Activated T-helper 2 cell treated with anti-CD3 and anti-CD28 coated beads, Interferon-gamma antibody, Interleukin-2, Interleukin-4, amounts not matched to agents 10 μg/mL and 5 μg/mL and 100 μg/mL, durations not matched to agents 14 hours and 24 hours and 36 hours (primary cell): ENCODE measurements at places on chromosomes 16 and 17. TPM values are rescaled to one million over a fixed set of nuclear protein-coding genes. Genes with fewer than 3 reads are reported as not detected.

DNA sequence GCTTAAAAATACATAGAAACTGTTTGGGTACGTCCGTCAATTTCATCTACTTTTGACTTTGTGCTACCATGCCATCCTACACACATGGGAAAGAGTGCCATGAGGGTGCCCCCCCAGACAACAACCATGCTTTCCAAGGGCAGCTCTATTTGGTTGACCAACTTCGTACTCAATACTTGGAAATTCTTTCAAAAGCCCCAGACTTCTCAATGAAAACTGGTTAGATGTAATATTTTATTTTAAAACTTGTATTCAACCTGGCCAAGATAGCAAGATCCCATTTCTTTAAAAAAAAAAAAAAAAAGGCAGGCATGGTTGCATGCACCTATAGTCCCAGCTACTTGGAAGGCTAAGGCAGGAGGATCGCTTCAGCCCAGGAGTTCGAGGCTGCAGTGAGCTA, 98.4 kb downstream of the PARN start:
- H3K36me3 ChIP-seq = peaks cover 5% of the 10 kb centered on the region
- H3K27me3 ChIP-seq = no peaks in the 10 kb centered on the region
- no peak for DNase-seq
- no peak overlapping the region for H3K4me3 ChIP-seq
- H3K4me1 ChIP-seq = peaks cover 3% of the 10 kb centered on the region

DNA sequence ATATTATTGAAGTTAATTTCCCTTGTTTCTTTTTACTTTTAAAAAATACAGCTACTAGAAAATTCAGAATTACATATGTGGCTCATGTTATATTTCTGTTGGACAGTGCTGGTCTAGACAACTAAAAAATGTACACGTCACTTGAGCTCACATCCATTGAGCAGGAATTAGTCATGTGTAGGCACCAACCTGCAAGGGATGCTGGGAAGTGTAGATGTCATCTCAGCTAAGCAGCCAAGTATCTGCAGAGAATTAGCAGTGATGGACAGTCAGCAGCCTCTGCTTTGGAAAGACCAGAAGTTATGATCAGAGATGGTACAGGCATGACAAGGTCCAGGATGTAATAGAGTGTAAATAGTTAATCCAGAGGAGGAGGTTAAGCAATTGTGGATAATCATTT, 87.1 kb upstream of the HS3ST2 start:
- no peaks in the 10 kb centered on the region for H3K36me3 ChIP-seq
- H3K27me3 ChIP-seq = no peaks in the 10 kb centered on the region
- no peak overlapping the region for H3K27ac ChIP-seq

GRCh38 chr17:50934672-50935220, 68.6 kb upstream of the TOB1 start:
- no peak for DNase-seq
- no peak overlapping the region for H3K27ac ChIP-seq

- peaks cover 4% of the 10 kb centered on the region for H3K27me3 ChIP-seq
- no peak overlapping the region for H3K27ac ChIP-seq
- no peak for DNase-seq
- no peak overlapping the region for H3K4me3 ChIP-seq
Measured at GRCh38 chr17:21318439-21318838, 33.9 kb downstream of the MAP2K3 start.

- no peak overlapping the region for H3K4me3 ChIP-seq
- H3K36me3 ChIP-seq = peaks cover 36% of the 10 kb centered on the region
- no peaks in the 10 kb centered on the region for H3K27me3 ChIP-seq
- H3K27ac ChIP-seq = no peak overlapping the region
- no peak for DNase-seq
- H3K4me1 ChIP-seq = no peaks in the 10 kb centered on the region
Measured at GRCh38 chr17:62588109-62588508, 39.4 kb upstream of the MRC2 start.

GRCh38 chr17:20174588-20175265, 165.6 kb downstream of the SPECC1 start:
- no peak for DNase-seq
- no peak overlapping the region for H3K27ac ChIP-seq
- no peak overlapping the region for H3K4me3 ChIP-seq
- H3K27me3 ChIP-seq = peaks cover 12% of the 10 kb centered on the region

TBC1D3C gene
- not detected in 2 replicates for total RNA-seq

- H3K4me1 ChIP-seq = peaks cover 5% of the 10 kb centered on the region
- peaks cover 6% of the 10 kb centered on the region for H3K27me3 ChIP-seq
- H3K27ac ChIP-seq = no peak overlapping the region
Measured at GRCh38 chr17:6109536-6109935, 39.4 kb downstream of the WSCD1 start.

GRCh38 chr17:48908853-48909394, 717 bp downstream of the UBE2Z start:
- no peaks in the 10 kb centered on the region for H3K27me3 ChIP-seq
- H3K4me1 ChIP-seq = peaks cover 43% of the 10 kb centered on the region
- H3K36me3 ChIP-seq = peaks cover 49% of the 10 kb centered on the region
- H3K27ac ChIP-seq = peak overlapping the region; percentile 79
- peak; percentile 77 for DNase-seq

CD300LB gene
- total RNA-seq = not detected in 2 replicates

RAB11FIP4 gene
- 20.8 and 26.2 TPM in 2 replicates for total RNA-seq

CCL1 gene
- 88.1 and 98.4 TPM in 2 replicates for total RNA-seq

- no peak for DNase-seq
- H3K4me3 ChIP-seq = no peak overlapping the region
- H3K27me3 ChIP-seq = peaks cover 18% of the 10 kb centered on the region
- no peaks in the 10 kb centered on the region for H3K4me1 ChIP-seq
- no peak overlapping the region for H3K27ac ChIP-seq
Measured at GRCh38 chr17:77523540-77523939, 382.8 kb downstream of the SEC14L1 start.

DNA sequence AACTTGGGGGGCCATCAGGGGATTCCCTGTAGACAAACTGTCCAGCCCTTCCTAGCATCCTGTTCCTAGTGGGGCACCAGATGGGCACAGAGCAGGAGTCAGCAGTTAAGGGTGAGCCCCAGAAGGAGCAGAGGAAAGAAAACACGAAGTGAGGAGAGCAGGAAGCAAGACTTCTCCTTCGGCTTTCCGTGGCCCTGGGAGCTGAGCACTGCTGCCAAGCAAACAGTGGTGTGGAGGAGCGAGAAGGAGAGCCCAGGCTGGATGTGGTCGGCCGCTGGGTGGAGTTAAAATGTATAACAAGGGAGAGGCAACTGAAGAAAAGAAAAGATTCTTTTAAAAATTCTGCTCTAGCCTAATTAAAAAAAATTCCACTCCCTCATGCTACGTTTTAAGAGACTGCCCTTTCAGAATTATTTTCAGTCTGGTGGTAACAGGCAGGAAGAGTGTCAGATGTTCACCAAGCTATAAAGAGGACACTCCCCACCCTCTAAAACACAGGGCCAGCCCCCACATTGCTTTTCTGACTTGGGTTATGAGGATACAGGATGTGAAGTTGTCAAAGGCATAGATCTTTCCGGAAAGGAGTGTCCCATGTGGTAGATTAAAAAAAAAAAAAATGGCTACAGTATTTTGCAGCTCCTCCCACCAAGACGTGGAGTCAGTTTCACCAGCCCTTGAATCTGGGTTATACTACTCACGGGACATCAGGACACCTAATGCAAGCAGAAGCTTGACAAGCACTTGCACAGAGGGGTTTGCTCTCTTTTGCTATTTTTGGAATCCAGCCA, 74.9 kb upstream of the ZFHX3 start:
- H3K4me1 ChIP-seq = peaks cover 9% of the 10 kb centered on the region
- H3K27me3 ChIP-seq = no peaks in the 10 kb centered on the region
- H3K36me3 ChIP-seq = no peaks in the 10 kb centered on the region

DNA sequence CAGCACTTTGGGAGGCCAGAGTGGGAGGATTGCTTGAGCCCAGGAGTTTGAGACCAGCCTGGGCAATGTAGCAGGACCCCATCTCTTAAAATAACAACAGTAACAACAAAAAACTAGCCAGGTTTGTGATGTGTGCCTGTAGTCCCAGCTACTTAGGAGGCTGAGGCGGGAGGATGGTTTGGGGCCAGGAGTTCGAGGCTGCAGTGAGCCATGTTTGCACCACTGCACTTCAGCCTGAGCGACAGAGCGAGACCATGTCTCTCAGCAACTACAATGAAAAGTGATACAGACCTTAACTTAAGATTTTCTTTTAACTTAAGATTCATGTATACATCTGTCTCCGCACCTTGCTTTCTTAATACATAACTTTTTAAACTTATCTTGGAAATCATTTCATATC, 17.2 kb downstream of the NKD1 start:
- no peak for DNase-seq
- no peaks in the 10 kb centered on the region for H3K4me1 ChIP-seq
- no peak overlapping the region for H3K27ac ChIP-seq
- H3K4me3 ChIP-seq = no peak overlapping the region

FAM117A gene
- 12.2 and 15.8 TPM in 2 replicates for total RNA-seq

- no peaks in the 10 kb centered on the region for H3K27me3 ChIP-seq
- DNase-seq = no peak
- H3K27ac ChIP-seq = peak overlapping the region; percentile 55
- peaks cover 25% of the 10 kb centered on the region for H3K4me1 ChIP-seq
- peaks cover 9% of the 10 kb centered on the region for H3K36me3 ChIP-seq
Measured at GRCh38 chr17:82121660-82122629, 23.9 kb upstream of the FASN start.

DNA sequence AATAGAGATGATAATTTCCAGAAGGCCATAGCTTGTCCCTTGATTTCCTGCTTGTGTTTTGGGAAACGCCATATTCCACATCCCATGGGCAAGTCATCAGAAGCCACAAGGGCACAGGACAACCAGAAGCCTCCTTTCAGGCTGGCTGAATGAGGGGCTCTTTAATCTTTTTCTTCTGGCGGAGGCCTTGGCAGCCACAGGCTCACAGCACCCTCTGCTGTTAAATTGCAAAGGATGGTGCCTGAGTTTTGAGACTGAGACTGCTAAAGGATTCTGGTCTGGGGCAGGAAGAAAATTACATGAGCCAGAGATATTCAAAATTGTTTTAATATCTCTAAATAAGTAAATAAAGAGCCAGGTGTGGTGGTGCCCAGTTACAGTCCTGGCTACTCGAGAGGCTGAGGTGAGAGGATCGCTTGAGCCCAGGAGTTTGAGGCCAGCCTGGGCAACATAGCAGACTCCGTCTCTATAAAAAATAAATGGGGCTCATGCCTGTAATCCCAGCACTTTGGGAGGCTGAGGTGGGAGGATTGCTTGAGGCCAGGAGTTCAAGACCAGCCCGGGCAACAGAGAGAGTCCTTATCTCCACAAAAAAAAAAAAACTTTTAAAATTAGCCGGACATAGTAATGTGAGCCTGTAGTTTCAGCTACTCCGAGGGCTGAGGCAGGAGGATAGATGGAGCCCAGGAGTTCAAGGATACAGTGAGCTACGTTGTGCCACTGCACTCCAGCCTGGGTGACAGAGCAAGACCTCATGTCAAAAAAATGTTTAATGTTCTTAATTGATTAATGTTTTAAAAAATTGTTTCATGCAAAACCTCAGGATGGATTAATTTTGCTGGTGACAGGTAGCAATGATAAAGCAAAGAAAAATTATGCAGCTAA, 26.3 kb downstream of the AARSD1 start:
- H3K4me3 ChIP-seq = no peak overlapping the region
- no peak for DNase-seq

DNA sequence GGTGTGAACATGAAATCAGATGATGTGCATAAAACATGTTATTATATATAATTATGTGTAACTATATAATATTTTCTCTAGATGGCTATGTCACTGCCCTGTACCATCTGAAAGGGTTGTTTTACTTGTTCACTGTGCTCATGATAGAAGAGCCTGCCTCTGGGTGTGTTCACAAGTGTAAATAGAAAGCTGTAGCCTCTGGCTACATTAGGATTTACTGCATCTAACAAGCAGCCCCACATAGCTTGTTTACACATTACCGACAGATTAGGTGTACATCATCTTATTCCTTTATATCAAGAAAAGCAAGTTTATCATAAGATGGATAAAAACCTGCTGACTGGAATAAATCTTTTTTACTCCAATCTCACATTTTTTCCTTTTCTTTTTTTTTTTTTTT, 46.1 kb downstream of the CHD9 start:
- no peak overlapping the region for H3K4me3 ChIP-seq
- H3K36me3 ChIP-seq = no peaks in the 10 kb centered on the region
- no peaks in the 10 kb centered on the region for H3K27me3 ChIP-seq
- no peak for DNase-seq
- peaks cover 20% of the 10 kb centered on the region for H3K4me1 ChIP-seq

DNA sequence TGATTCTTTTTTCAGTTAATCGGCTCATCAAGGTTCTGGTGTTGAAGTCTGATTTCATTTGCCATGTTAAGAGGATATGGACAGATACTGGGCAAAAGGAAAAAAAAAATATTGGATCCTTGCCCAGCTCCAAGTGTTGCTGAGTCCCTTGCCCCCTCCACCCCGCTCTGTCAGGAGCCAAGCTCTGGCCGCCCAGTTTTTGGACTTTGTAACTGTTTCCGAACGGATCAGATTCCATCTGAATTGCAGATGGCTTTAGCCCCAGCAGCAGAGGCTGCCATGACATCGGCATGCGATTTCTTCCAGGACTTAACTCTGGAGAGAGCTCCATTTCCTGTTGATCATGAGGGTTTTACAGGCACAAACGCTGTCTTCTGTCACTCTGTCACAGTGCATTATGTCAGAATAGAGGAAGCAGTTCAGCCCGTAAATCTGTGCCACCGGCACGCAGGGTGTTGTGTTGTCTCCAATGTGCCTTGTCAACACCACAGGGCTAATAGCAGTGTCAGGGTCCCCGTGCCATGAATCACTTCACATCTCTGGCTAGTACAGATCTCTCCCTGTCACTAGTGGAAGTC, 615.6 kb downstream of the MAF start:
- H3K4me3 ChIP-seq = no peak overlapping the region
- DNase-seq = no peak
- peaks cover 1% of the 10 kb centered on the region for H3K27me3 ChIP-seq
- no peaks in the 10 kb centered on the region for H3K4me1 ChIP-seq
- no peaks in the 10 kb centered on the region for H3K36me3 ChIP-seq

GRCh38 chr16:6428861-6429260, 903.8 kb upstream of the RBFOX1 start:
- H3K36me3 ChIP-seq = no peaks in the 10 kb centered on the region
- no peak overlapping the region for H3K27ac ChIP-seq
- H3K4me3 ChIP-seq = no peak overlapping the region
- no peaks in the 10 kb centered on the region for H3K27me3 ChIP-seq
- H3K4me1 ChIP-seq = no peaks in the 10 kb centered on the region

NLRC3 gene
- 28.8 and 29.6 TPM in 2 replicates for total RNA-seq

GRCh38 chr16:81590714-81591544, 146.3 kb downstream of the CMIP start:
- H3K27ac ChIP-seq = peak overlapping the region; percentile 43
- no peak overlapping the region for H3K4me3 ChIP-seq
- H3K4me1 ChIP-seq = peaks cover 31% of the 10 kb centered on the region

DNA sequence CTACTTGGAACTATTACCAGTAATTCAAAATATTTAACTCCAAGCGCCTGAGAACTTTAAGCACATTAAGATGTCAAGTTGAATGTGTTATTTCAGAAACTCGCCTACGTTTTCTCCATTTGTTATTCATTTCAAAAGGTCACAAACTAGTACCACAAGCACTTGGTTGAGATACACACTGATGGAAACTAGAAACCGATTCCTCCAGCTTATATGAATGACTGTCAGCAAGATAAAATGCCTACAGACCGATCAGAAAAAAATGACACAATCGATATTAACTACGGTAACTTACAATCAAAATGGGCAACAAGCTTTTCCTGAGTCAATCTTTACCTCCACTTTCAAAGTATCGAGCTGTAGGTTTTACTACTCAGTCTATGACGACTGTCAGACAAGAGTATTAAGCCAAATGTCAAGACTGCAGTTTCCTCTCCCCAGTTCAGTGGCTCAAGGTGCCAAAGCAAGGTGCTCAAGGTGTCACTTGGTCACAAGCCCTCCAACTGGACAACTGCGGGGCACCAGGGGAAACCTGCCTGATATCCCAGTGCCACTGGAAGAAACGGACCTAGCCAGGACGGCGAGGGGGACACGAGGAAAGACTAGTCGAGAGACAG, 678 bp downstream of the SRP68 start:
- DNase-seq = no peak
- peak overlapping the region; percentile 99 for H3K4me3 ChIP-seq
- peaks cover 27% of the 10 kb centered on the region for H3K27me3 ChIP-seq
- peaks cover 37% of the 10 kb centered on the region for H3K36me3 ChIP-seq
- peak overlapping the region; percentile 100 for H3K27ac ChIP-seq

RUNDC3A gene
- total RNA-seq = 0.16 and 0.18 TPM in 2 replicates
